ENCODE measurements at places on chromosomes 5 and 9.
A peak's percentile ranks its signal among the peaks of the same experiment; 100 is the strongest.

GRCh38 chr5:91499943-91500531 lies 116.9 kb upstream of the ARRDC3 start:
- no peaks in the 10 kb centered on the region for H3K27me3 ChIP-seq
- no peaks in the 10 kb centered on the region for H3K36me3 ChIP-seq
- H3K27ac ChIP-seq = no peak overlapping the region
- no peak for DNase-seq
- no peak overlapping the region for H3K4me3 ChIP-seq
- H3K4me1 ChIP-seq = no peaks in the 10 kb centered on the region

DNA sequence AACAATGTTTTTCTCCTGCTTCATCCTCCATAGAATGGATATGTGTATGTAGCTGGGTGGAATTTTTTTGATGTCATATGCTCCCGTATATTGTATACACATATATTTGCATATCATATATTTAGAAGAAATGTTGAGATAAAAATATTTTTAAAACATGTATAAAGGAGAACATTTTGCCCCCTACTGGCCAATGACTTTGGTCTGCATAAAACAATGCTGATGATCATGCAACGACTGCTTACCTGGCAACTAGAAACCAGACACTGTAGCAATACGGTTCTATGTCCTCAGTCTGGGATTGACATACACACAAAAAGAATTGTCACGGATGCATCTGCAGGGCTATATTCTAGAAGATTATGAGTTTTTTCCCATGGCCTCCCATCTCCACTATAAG lies 503.6 kb downstream of the ELAVL2 start:
- H3K27me3 ChIP-seq = no peaks in the 10 kb centered on the region
- H3K27ac ChIP-seq = no peak overlapping the region
- H3K4me1 ChIP-seq = no peaks in the 10 kb centered on the region
- no peaks in the 10 kb centered on the region for H3K36me3 ChIP-seq
- no peak for DNase-seq

DNA sequence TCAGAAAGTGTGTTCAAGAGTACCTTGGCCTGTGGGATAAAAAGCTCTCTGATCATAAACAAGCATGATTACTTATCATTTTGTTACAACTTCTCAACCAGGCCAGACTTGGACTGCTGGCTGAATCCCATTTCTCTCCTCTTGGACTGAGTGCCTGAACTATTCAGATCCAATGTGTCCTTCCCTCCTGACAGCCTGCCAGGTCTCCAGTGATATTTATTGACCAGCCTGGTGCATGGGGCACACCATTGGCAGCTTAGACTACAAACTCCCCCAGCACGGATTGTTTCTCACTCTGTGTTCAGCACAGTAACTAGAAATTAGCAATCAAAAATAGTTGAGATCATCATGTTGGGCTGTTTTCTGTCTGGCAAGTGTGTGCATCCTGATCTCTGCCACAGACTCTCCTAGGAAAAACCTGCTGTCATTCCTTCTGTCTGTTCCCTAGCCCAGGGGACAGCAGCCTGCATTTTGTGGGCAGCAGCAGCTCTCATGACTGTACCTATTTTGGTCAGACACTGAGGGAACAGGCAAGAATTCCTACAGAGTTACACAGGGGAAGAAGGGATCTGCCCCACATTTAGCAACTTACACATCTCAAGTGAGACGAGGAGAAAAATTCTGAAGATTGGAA lies 348.1 kb downstream of the ADAMTS6 start:
- no peak overlapping the region for H3K27ac ChIP-seq
- no peak for DNase-seq
- H3K36me3 ChIP-seq = no peaks in the 10 kb centered on the region
- no peaks in the 10 kb centered on the region for H3K4me1 ChIP-seq
- no peak overlapping the region for H3K4me3 ChIP-seq
- no peaks in the 10 kb centered on the region for H3K27me3 ChIP-seq

DNA sequence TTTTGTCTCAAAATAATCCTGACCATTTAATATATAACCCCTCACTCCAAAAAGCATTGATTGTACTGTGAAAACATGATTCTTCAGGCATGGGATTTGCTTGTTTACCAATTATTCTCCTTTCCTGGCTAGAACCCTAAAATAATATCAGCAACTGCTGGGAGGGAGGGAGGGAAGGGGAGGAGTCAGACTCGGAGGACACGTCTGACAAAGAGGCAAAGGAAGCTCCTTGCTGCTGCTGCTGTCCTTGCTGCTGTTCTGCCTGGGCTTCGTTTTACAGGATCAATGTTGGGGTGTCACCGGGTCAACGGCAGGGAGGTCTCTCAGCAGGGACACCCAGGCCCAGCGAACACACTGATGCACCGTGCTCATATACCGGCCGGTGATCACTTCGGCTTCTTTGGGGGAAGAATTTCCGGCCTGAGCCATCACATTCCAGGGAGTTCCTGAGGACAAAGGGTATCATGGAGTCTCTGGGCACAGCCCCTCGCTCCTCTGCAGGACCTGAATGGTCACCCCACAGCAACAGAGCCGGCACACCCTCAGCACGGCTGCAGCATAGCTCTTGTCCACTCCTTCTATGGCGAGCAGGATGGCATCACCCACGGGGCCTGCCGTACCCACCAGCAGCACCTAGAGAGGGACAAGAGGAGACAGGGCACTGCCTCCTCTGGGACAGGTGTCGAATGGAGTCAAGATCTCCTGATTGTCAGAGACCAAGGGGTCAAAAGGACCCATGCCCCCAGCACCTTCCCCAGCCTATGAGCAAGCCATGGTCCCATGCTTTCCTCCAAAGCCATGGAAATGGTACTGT lies 27.9 kb downstream of the MED10 start:
- no peak overlapping the region for H3K27ac ChIP-seq
- no peak for DNase-seq
- no peaks in the 10 kb centered on the region for H3K36me3 ChIP-seq
- no peaks in the 10 kb centered on the region for H3K4me1 ChIP-seq
- H3K4me3 ChIP-seq = no peak overlapping the region
- no peaks in the 10 kb centered on the region for H3K27me3 ChIP-seq

GRCh38 chr9:6417186-6417585 lies 4.2 kb downstream of the UHRF2 start:
- H3K4me3 ChIP-seq = no peak overlapping the region
- no peaks in the 10 kb centered on the region for H3K27me3 ChIP-seq
- no peak for DNase-seq
- peaks cover 32% of the 10 kb centered on the region for H3K4me1 ChIP-seq
- H3K36me3 ChIP-seq = no peaks in the 10 kb centered on the region
- no peak overlapping the region for H3K27ac ChIP-seq

GRCh38 chr9:99826579-99826978 lies 4.9 kb downstream of the NR4A3 start:
- peaks cover 43% of the 10 kb centered on the region for H3K4me1 ChIP-seq
- no peak overlapping the region for H3K4me3 ChIP-seq

GRCh38 chr5:109453251-109453650 lies 43.5 kb upstream of the PJA2 start:
- H3K27ac ChIP-seq = no peak overlapping the region
- no peak overlapping the region for H3K4me3 ChIP-seq
- no peak for DNase-seq

DNA sequence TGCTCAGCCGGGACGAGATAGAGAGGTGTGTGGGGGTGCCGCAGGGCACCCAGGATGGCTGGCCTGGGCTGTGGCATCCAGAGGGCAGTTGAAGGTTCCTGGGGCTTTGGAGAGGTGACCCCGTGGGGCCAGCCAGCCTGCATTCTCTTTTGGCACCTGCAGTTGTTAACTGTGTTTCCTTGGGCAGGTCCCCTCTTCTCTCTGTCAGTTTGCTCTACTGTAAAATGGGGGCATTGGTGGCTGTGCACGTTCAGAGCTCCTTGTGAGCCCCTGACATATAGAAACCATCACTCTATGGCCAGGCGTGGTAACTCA lies 8.5 kb downstream of the ZDHHC12 start:
- H3K36me3 ChIP-seq = peaks cover 40% of the 10 kb centered on the region
- H3K27me3 ChIP-seq = no peaks in the 10 kb centered on the region
- DNase-seq = peak; percentile 2
- no peak overlapping the region for H3K4me3 ChIP-seq
- H3K27ac ChIP-seq = no peak overlapping the region

DNA sequence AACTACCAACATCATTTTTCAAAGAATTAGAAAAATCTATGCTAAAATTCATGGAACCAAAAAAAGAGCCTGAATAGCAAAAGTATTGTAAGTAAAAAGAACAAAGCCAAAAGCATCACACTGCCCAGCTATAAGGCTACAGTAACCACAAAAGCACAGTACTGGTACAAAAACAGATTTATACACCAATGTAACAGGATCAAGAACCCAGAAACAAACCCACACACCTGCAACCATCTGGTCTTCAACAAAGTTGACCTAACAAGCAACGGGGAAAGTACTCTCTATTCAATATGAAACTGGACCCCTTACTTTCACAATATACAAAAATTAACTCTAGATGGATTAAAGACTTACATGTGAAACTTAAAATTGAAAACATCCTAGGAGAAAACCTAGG lies 94.2 kb upstream of the TARS1 start:
- H3K27me3 ChIP-seq = no peaks in the 10 kb centered on the region
- H3K27ac ChIP-seq = no peak overlapping the region
- H3K36me3 ChIP-seq = no peaks in the 10 kb centered on the region
- DNase-seq = no peak

- DNase-seq = no peak
- H3K4me1 ChIP-seq = no peaks in the 10 kb centered on the region
- no peaks in the 10 kb centered on the region for H3K36me3 ChIP-seq
- H3K27me3 ChIP-seq = no peaks in the 10 kb centered on the region
These were observed 135.5 kb downstream of the PRR16 start for GRCh38 chr5:120599576-120599975.

DNA sequence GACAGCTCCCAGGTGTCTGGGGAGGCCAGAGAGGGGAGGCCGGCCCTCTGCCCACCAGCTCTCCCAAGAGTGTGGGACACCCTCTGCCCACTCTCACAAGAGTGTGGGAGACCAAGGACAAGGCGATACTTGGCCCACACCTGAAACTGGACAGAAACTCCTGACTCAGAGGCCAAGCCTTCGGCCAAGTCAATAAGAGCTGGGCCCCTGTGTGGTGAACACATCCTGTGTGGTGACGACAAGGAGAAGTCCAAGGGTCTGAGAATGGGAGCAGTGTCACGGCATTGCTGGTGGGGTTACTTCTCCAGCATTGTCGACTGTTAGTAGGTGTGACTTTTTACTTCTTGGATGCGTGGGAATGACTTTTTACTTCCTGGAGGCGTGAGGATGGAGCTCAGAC lies 14.6 kb upstream of the F2RL1 start:
- H3K27me3 ChIP-seq = no peaks in the 10 kb centered on the region
- H3K36me3 ChIP-seq = no peaks in the 10 kb centered on the region

- H3K27me3 ChIP-seq = no peaks in the 10 kb centered on the region
- DNase-seq = peak; percentile 32
- no peak overlapping the region for H3K27ac ChIP-seq
- H3K4me3 ChIP-seq = no peak overlapping the region
These were observed 3.2 kb upstream of the TLE4 start for GRCh38 chr9:79568337-79569101.

DNA sequence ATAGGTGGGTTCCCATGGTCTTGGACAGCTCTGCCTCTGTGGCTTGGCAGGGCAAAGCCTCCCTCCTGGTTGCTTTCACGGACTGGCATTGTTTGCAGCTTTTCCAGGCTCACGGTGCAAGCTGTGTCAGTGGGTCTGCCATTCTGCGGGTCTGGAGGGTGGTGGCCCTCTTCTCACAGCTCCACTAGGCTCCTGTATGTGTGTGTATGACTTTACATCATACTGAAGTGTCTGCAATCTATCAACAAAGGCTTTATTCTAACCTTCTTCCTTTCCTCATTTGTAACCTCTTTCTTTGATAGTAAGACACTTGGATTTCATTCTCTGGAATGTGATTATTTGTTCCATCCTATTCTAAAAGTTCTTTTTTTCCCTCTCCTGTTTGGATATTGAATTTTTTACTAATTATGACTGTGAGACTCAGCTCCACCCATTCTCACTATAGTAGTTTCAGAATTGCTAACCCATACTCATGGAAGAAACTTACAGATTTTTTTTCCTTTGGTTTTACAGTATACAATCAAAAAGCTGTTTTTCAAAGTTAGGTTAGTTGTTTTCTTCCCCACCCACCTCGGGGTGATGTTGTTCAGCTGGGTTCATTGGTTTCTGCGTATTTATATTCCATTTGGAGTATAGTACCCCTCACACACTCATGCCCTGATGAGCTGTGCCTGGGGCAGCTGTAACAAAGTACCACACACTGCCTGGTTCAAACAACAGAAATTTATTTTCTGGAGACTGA lies 144.6 kb upstream of the OTULINL start:
- H3K4me1 ChIP-seq = no peaks in the 10 kb centered on the region
- no peak overlapping the region for H3K4me3 ChIP-seq
- no peaks in the 10 kb centered on the region for H3K27me3 ChIP-seq
- DNase-seq = no peak
- H3K27ac ChIP-seq = no peak overlapping the region
- H3K36me3 ChIP-seq = peaks cover 2% of the 10 kb centered on the region

- H3K36me3 ChIP-seq = no peaks in the 10 kb centered on the region
- H3K4me3 ChIP-seq = no peak overlapping the region
- no peaks in the 10 kb centered on the region for H3K4me1 ChIP-seq
These were observed 577.7 kb upstream of the FTMT start for GRCh38 chr5:121273833-121274433.

GRCh38 chr9:111728617-111729366 lies 65.9 kb downstream of the SHOC1 start:
- H3K27me3 ChIP-seq = no peaks in the 10 kb centered on the region
- H3K4me3 ChIP-seq = no peak overlapping the region
- DNase-seq = no peak
- no peaks in the 10 kb centered on the region for H3K36me3 ChIP-seq
- H3K4me1 ChIP-seq = no peaks in the 10 kb centered on the region
- H3K27ac ChIP-seq = no peak overlapping the region

GRCh38 chr5:61854531-61854930 lies 451.5 kb upstream of the KIF2A start:
- no peak overlapping the region for H3K4me3 ChIP-seq
- H3K4me1 ChIP-seq = no peaks in the 10 kb centered on the region
- no peaks in the 10 kb centered on the region for H3K36me3 ChIP-seq
- H3K27ac ChIP-seq = no peak overlapping the region
- no peaks in the 10 kb centered on the region for H3K27me3 ChIP-seq

DNA sequence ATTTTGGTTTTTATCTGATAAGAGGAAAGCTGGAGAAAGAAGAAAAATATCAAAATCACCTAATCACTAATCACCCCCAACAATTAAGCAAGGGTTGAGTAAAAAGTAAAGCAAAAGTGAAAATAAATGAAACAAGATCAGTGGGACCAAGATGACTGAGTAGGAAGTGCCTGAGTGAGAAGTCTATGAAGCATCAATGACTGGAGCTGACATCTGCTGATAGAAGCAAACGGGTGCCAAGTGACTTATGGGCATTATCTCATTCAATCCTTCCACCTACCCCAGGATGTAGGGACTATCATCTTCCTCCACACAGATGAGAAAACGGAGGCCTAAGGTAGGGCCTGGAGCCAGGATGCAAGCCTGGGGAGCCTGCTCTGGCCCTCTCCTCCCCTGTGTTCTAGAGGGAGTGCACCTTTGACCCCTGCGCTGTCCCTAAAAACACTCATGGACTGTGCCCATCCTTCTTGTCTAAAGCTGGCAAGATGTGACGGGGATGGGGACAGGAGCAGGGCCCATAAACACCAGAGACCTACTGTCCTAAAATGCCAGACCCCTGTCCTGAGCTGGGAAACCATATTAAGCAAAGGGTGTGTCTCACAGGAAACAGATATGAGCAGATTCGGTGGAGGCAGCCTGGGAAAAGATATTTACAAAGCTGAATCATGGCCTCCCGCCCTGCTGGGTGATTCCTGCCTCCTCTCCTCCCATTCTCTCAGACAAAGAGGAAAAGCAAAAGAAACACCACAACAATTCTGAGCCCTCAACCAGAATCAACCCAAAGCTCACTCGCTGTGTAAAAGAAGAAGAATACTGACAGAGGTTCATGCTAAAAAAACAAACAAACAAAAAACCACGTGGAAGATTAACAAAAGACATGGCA lies 116.0 kb downstream of the AUH start:
- H3K36me3 ChIP-seq = no peaks in the 10 kb centered on the region
- no peaks in the 10 kb centered on the region for H3K4me1 ChIP-seq
- no peak for DNase-seq
- H3K27me3 ChIP-seq = no peaks in the 10 kb centered on the region
- H3K27ac ChIP-seq = no peak overlapping the region
